ENCODE measurements at places on chromosomes 3 and 15.

- DNase-seq: no peak
Observed at GRCh38 chr3:138219255-138219654, 32.2 kb downstream of the ARMC8 start.

DNA sequence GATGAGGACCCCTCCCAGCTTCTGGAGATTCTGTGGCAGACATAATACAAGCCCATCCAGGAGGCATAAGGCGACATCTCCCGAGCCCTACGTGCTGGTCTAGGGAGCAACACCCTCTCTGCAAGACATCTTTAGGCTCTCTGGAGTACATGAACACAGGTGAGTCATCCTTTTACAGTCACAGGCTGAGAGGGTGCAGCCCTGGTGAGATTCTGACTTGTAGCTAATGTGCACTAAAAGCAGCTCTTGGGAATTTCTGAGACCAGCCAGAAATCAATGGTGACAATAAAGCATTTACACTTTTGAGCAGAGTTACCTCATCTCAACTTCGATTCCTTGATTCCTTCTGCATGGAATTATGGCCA is 131.1 kb downstream of the XXYLT1 start:
- no peak for DNase-seq

- DNase-seq: no peak
Observed at GRCh38 chr3:23539185-23539584, 266.6 kb upstream of the UBE2E1 start.

- DNase-seq: no peak
Observed at GRCh38 chr3:4021162-4021561, 221.9 kb downstream of the LRRN1 start.

- no peak for DNase-seq
Observed at GRCh38 chr3:37598808-37599581, 262.7 kb upstream of the CTDSPL start.

GRCh38 chr3:56823984-56824703 is 22.4 kb upstream of the ARHGEF3 start:
- no peak for DNase-seq

- DNase-seq: peak; percentile 25
Observed at GRCh38 chr3:124217542-124217941, 225.6 kb upstream of the ROPN1 start.

GRCh38 chr3:111617912-111618601 is 22.9 kb upstream of the ZBED2 start:
- DNase-seq: peak; percentile 36

DNA sequence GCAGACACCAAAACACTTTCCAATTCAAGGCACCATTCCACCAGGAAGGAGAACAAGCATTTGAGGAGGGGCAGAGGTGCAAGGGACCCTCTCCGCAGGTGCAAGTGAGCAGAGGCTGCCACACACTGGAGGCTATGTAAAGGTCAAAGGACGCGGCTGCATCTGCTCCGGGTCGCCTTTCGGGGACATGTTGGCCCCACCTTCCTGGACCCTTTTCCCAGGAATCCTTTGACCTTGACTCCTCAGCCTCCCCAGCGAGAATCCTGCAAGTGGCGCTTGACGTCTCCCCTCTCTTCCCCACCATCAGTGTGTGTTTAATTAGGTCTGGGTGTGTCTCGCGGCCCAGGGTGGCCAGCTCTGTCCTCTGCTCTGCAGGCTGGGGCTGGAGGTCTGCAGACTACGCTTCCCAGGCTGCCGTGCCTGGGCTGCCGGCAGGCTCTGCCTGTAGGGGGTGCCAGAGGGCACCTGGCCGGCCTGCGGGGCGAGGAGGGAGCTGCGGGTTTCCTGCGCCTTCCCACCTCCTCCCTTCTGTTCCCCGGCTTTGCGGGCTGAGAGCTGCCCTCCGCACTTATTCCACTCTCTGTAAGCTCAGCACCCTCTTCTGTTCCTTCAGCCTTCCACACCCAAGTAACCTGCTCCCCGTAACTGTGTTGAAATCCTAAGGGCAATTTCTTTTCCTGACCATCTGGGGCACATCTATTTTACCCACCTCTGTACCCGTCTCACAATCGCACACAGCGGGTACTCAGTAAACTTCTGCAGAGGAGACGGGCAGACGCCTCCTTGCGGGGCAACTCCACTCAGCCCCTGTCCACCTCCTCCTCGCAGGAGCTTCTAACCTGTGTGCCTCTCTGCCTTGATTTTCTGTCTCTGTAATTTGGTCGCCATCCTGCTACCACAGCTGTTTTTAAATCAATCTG is 129.8 kb downstream of the NSMCE3 start:
- peak; percentile 72 for DNase-seq

GRCh38 chr3:127747066-127747465 is 74.3 kb downstream of the ABTB1 start:
- DNase-seq: no peak

GRCh38 chr3:15973414-15973813 is 175.6 kb upstream of the ANKRD28 start:
- DNase-seq: no peak

- DNase-seq: no peak
Observed at GRCh38 chr3:190853464-190853863, 9.0 kb downstream of the GMNC start.

GRCh38 chr15:97759363-97759762 is 201.1 kb upstream of the ARRDC4 start:
- DNase-seq: no peak

DNA sequence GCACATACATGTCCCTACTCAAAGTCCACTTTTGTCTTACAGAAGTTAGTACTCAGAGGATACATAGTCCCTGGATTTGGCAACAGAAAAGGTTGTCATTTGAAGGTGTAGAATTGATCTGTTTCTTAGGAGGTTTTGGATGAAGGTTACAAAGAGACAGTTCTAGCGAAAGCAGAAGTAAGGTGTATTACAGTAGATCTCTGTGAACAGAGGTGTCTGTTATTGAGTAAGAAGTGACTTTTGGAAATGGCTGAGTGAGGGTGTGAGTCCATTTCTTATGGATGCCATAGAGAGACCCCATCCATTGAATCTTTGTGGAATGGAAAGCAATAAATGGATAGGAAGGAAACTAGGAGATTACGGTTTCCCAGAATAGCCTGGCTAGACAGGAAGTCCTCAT is 5.6 kb downstream of the ZNF662 start:
- no peak for DNase-seq

DNA sequence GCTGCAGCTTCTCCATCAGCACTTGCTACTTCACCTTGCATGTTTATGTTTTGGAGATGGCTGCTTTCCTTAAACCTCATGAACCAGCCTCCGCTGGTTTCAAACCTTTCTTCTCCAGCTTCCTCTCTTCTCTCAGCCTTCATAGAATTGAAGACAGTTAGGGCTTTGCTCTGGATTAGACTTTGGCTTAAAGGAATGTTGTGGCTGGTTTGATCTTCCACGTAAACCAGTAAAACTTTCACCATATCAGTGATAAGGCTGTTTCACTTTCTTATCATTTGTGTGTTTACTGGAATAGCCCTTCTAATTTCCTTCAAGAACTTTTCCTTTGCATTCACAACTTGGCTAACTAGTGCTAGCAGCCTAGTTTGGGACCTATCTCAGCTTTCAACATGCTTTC is 11.7 kb upstream of the GNAT1 start:
- DNase-seq: no peak

DNA sequence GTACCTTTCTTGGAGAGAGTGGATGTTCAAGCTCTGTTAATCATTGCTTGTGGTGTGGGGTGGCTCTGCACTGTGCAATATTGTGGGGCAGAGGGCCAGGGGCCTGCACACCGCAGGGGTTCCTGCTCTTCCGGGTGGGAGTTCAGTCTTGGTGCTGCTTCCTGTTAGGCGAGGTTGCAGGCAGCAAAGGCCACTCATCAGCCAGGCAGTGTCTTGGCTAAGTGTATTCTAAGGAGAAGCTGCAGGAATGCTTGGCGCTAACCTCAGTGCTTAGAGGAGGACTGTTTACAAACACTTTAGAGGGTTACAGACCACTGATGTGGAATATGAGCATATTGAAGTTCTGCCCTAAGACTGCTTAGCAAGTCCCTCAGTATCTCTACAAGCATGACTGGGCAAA is 81.7 kb downstream of the CEP63 start:
- no peak for DNase-seq

- DNase-seq: no peak
Observed at GRCh38 chr3:153023896-153024295, 138.1 kb upstream of the RAP2B start.

DNA sequence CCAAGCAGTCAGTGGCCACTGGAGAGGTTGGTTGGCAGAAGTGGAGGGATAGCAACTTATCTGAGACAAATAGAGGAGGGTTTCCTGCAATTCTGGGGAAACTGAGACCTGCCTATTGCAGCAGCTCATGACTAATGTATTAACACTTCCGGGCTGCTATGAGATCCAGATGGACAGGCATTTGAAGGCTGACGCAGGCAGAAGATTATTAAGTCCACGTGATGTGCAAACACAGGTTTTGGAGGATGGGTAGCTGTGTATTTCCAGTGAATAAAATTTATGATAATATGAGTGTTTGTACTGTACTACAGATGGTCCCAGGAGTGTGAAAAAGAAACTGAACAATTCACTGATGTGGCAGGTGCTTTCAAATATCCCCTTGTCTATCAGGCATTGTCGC is 28.5 kb upstream of the CFAP161 start:
- no peak for DNase-seq

DNA sequence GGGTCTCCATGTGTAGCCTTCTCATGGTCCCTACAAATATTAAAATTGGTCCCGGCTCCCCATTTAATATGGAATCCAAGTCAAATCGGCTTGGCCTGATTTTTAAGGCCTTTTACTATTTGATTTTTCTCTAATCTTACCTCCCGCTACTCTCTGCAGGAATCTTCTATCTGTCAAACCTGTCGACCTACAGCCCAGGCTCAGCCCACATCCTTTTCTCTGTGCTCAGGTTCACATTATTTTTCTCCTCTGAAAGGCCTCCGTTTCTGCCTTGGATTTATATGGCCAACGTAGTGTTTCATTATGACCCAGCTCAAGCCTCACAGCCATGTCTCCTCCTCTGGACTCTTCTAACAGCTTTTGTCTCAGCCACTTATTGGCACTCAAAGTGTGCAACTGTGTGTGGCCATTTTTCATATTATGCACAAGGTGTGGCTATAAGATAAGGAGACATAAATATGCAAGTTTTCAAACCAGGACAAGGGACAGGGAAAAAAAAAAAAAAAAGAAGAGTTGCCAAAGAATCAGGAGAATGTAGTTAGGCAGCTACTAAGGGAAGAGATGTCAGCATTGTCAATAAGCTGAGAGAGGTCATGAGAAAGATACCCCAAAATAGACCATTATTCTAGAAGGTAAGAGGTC is 2.1 kb upstream of the GLCE start:
- no peak for DNase-seq

- no peak for DNase-seq
Observed at GRCh38 chr3:121757087-121757811, 7.7 kb upstream of the GOLGB1 start.

- no peak for DNase-seq
Observed at GRCh38 chr3:142977399-142977728, 13.9 kb upstream of the PAQR9 start.

- no peak for DNase-seq
Observed at GRCh38 chr3:34619990-34620389, 821.6 kb downstream of the PDCD6IP start.

GRCh38 chr15:83913034-83913632 is 259.2 kb downstream of the ADAMTSL3 start:
- DNase-seq: no peak

GRCh38 chr3:125959317-125960065 is 9.5 kb upstream of the ROPN1B start:
- DNase-seq: no peak

DNA sequence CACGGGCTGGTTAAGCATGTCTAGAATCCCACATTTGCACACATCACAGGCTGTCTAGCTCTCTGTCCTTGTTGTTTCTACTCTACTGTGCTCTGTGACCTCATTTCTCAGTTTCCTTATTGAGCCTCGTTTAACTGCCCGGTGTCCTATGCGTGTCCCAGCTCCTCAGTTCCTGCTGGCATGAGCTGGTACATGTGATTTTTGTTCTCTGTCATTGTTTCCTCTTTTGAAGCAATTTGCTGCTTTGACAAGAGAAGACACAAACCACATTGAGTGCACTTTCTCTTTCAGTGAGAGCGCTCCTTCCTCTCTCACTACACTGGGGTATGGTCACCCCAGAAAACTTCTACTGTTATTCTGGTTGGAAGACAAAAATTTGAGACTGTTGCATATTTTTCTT is 563.5 kb downstream of the PDCD6IP start:
- no peak for DNase-seq
